ENCODE measurements at places on chromosomes 7 and 10. TPM values are rescaled to one million over a fixed set of nuclear protein-coding genes. Genes with fewer than 3 reads are reported as not detected.
A peak's percentile ranks its signal among the peaks of the same experiment; 100 is the strongest.

INHBA gene
- total RNA-seq, result 1.0 TPM

DNA sequence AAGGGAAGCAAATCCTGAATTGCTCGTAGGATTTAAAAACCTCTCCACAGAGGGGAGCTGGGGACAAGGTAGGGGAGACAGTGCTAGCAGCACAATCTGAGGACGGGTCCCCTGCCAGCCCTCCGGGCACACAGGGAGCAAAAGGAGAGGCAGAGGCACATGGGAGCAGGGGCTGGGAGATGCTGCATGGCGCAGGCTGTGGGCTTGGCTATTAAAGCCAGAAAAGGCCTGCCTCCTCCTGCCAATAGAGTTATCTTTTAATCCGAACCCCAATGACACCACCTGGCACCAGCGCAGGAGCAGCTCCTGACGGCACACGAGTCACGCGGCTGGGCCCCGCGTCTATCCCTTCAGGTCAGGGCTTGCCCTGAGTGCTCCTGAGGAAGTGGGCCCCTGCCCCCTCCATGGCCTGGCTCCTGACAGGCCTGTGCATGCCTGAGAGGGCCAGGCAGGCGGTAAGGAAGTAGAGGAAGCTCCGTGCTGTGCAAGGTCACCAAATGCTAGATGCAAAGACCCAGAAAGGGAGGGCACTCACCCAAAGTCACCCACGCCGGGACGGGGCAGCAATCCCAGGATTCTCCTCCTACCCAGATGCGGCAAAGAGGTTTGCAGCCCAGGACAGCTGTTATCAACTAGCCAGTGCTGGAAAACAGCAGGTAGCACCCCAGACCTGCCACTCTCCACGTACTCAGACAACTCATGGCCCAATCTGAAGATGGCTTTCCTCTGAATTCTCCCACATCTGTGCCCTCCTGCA lies 28.1 kb downstream of the DLG5 start:
- no peaks in the 10 kb centered on the region for H3K27me3 ChIP-seq
- peaks cover 53% of the 10 kb centered on the region for H3K4me1 ChIP-seq
- H3K27ac ChIP-seq, result peak overlapping the region; percentile 91

CDH23 gene
- total RNA-seq, result 2.9 TPM

ACBD7 gene
- 12.5 TPM for total RNA-seq

- H3K4me3 ChIP-seq, result no peak overlapping the region
- no peak for DNase-seq
- H3K27ac ChIP-seq, result no peak overlapping the region
These were observed 13.1 kb downstream of the RHBDD2 start for GRCh38 chr7:75891815-75892411.

NUTM2E gene
- total RNA-seq, result 0.15 TPM

MKX gene
- total RNA-seq, result 1.2 TPM

GRCh38 chr10:131792011-131792651 lies 108.7 kb upstream of the PPP2R2D start:
- no peak overlapping the region for H3K27ac ChIP-seq
- H3K4me3 ChIP-seq, result no peak overlapping the region
- DNase-seq, result no peak

DNA sequence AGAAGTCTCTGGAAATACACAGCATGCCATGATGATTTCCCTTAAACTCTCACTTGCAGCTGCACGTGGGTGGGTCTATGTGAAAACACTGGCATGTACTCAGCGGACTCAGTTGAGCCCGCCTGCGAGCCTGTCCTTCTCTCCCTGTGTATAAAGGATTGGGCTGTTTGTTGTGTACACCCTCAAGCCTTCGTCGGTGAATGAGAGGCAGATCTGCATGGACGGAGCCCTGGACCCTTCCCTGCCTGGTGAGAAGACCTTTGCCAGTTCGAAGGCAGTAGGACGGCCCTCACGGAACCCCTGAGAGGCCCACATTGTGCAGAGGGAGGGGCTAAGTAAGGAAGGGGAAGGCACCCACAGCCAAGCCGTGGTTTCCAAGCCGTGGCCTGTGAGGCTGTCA lies 121.2 kb downstream of the WDFY4 start:
- DNase-seq, result no peak
- H3K27ac ChIP-seq, result no peak overlapping the region

GRCh38 chr10:79093658-79094411 lies 25.1 kb downstream of the ZMIZ1 start:
- peaks cover 59% of the 10 kb centered on the region for H3K4me1 ChIP-seq
- H3K36me3 ChIP-seq, result no peaks in the 10 kb centered on the region
- no peak overlapping the region for H3K4me3 ChIP-seq
- H3K27ac ChIP-seq, result peak overlapping the region; percentile 45

- no peaks in the 10 kb centered on the region for H3K36me3 ChIP-seq
- H3K27ac ChIP-seq, result no peak overlapping the region
- no peak overlapping the region for H3K4me3 ChIP-seq
- DNase-seq, result no peak
These were observed 136.3 kb downstream of the KCNMA1 start for GRCh38 chr10:77501152-77501845.

GRCh38 chr7:100719523-100720278 lies 567 bp upstream of the EPO start:
- peaks cover 4% of the 10 kb centered on the region for H3K4me1 ChIP-seq
- DNase-seq, result no peak
- H3K27ac ChIP-seq, result no peak overlapping the region

HOXA1 gene
- total RNA-seq, result not detected

CTNNA3 gene
- 4.0 TPM for total RNA-seq

GRCh38 chr7:74183142-74183541 lies 9.0 kb downstream of the EIF4H start:
- peaks cover 23% of the 10 kb centered on the region for H3K36me3 ChIP-seq
- H3K27ac ChIP-seq, result peak overlapping the region; percentile 47
- no peak for DNase-seq
- no peaks in the 10 kb centered on the region for H3K27me3 ChIP-seq

- H3K4me3 ChIP-seq, result no peak overlapping the region
- no peak for DNase-seq
- peaks cover 5% of the 10 kb centered on the region for H3K27me3 ChIP-seq
- H3K4me1 ChIP-seq, result peaks cover 29% of the 10 kb centered on the region
- H3K36me3 ChIP-seq, result peaks cover 12% of the 10 kb centered on the region
- peak overlapping the region; percentile 30 for H3K27ac ChIP-seq
These were observed 591.0 kb upstream of the PFKP start for GRCh38 chr10:2476218-2476811.

DNA sequence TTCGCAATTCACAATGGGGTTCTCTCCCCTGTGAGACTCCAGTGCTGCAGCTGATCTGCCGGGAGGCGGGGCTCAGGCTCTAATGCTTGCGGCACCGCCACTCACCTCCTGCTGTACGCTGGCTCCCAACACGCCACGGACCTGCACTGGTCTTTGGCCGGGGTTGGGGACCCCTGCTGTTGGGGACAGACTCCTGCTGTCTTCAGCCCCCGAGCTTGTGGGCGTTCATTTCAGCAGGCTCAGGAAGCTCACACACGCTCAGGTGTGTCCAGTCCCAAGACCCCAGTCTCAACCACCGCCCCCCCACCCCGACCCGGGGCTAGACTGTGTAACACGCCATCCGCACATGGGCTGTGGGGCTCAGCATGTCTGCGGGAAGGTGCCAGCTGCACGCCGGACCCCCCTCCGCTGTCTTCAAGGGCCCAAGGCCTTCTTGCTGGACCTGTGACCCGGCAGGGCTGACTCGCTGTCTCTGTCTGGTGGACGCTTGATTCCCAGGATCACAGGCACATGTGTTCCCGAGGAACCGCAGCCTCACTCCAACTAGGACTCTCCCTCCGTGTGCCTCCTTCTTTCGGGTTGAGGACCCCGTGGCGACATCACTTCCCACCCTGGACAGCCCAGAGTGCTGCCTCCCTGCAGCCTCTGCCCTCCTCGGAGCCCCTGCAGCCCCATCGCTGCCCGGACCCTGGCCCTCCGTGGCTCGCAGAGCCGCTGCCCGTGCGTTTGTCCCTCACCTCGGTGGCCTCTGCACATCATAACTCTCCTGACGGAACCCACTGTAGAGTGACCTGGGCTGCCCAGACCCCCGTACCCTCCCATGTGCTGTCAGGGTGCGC lies 106.4 kb downstream of the DNAJB6 start:
- no peaks in the 10 kb centered on the region for H3K4me1 ChIP-seq
- no peak for DNase-seq
- peaks cover 20% of the 10 kb centered on the region for H3K36me3 ChIP-seq
- H3K27me3 ChIP-seq, result no peaks in the 10 kb centered on the region
- no peak overlapping the region for H3K27ac ChIP-seq

GRCh38 chr10:56231436-56231835 lies 129.6 kb downstream of the ZWINT start:
- no peaks in the 10 kb centered on the region for H3K4me1 ChIP-seq
- no peak overlapping the region for H3K27ac ChIP-seq
- no peaks in the 10 kb centered on the region for H3K27me3 ChIP-seq
- H3K36me3 ChIP-seq, result no peaks in the 10 kb centered on the region
- no peak for DNase-seq
- no peak overlapping the region for H3K4me3 ChIP-seq

DNA sequence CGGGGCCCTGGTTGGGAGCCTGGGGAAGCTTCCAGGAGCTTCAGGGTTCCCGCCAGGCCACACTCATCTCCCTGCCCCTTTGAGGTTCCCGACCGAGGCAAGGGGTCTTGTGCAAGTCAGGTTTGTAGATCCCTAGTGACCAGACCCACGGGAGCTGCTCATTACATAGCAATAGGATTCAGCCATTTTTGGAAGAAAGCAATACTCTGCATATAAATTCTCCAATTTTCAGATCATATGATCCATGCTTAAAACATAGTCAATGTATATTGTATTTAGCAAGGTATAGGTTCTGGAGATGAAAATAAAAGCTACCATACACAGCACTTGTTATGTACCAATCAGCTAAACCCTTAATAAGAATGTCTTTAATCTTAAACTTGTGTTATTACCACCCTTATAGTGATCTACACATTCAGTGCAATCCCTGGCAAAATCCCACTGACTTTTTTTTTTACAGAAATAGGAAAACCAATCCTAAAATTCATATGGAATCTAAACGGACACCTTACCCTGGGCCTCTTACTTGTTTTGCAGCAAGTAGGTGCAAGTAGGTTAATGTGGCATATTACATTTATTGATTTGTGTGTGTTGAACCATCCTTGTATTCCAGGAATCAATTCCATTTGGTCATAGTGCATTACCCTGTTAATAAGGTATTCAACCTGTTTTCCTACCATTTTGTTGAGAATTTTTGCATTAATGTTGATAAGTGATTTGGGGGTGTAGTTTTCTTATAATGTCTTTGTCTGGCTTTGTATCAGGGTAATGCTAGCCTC lies 13.8 kb upstream of the FKBP9 start:
- peaks cover 7% of the 10 kb centered on the region for H3K36me3 ChIP-seq
- 0 out of 2 replicates have a peak overlapping the region, but pooled peaks have one; percentile 29 for H3K4me3 ChIP-seq
- peaks cover 14% of the 10 kb centered on the region for H3K4me1 ChIP-seq
- H3K27me3 ChIP-seq, result peaks cover 97% of the 10 kb centered on the region

GRCh38 chr7:140542228-140542603 lies 62.9 kb upstream of the MKRN1 start:
- H3K4me1 ChIP-seq, result peaks cover 36% of the 10 kb centered on the region
- peak overlapping the region; percentile 87 for H3K27ac ChIP-seq
- no peak for DNase-seq
- no peaks in the 10 kb centered on the region for H3K36me3 ChIP-seq
- H3K27me3 ChIP-seq, result no peaks in the 10 kb centered on the region
- peak overlapping the region; percentile 51 for H3K4me3 ChIP-seq

DNA sequence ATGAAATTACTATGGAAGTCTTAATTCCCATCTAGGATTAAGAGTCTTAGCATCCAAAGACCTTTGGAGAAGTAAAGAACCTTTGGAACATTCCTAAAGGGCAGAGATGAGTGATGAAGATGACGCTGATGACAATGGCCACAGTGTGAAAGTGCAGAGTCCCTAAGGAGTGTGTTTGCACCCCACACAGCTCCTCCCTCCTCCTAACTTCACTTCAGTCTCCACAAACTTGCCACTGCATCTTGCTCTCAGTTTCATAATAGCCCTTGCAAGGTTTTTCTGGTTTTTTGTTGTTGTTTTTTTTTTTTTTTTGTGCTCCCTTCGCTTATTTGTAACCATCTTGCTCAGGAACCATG lies 117.5 kb upstream of the ANLN start:
- H3K27me3 ChIP-seq, result no peaks in the 10 kb centered on the region
- no peak overlapping the region for H3K4me3 ChIP-seq
- H3K27ac ChIP-seq, result no peak overlapping the region
- no peak for DNase-seq

NANOS1 gene
- total RNA-seq, result 2.9 TPM

GRCh38 chr7:148650232-148650858 lies 48.4 kb upstream of the CUL1 start:
- no peaks in the 10 kb centered on the region for H3K27me3 ChIP-seq
- no peak overlapping the region for H3K4me3 ChIP-seq
- H3K36me3 ChIP-seq, result no peaks in the 10 kb centered on the region
- H3K4me1 ChIP-seq, result no peaks in the 10 kb centered on the region
- no peak overlapping the region for H3K27ac ChIP-seq
- DNase-seq, result no peak
